ENCODE measurements at places on chromosomes 13 and 19. TPM values are rescaled to one million over a fixed set of nuclear protein-coding genes. Genes with fewer than 3 reads are reported as not detected.

STARD13 gene
- 24.4 TPM for total RNA-seq

ZNF497 gene
- total RNA-seq = 10.3 TPM

DNA sequence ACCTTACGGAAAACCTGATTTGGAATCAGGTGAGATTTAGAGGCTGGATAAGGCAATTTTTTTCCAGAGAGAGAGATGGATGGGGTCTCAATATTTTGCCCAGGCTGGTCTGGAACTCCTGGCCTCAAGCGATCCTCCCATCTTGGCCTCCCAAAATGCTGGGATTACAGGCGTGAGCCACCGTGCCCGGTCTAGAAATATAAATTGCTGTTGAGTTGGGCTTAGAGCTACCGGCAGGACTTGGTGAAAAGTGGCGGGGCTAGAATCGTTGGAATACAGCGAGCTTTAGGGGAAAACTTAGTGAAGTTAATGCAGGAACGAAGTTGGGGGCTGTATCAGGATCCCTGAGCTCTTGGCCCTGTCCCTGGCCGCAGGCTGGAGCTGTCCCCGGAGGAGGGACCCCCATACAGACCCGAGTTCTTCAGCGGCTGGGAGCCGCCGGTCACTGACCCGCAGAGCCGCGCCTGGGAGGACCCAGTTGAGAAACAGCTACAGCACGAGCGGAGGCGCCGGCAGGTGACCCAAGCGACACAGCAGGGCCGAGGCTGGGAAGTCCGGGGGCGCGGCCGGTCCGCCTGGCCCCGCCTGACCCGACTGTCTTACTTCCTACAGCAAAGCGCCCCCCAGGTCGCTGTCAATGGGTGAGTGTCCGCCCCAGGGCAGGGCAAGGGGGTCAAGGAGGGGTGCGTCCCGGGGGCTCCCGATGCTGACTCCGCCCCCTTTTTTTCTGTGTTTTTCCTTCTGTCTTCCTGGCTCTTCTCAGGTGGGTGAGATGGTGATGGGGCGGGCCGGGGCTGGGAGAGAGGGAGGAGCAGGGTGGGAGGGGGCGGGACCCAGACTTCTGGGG, 7.6 kb downstream of the EPS8L1 start:
- peaks cover 23% of the 10 kb centered on the region for H3K4me1 ChIP-seq
- H3K36me3 ChIP-seq = no peaks in the 10 kb centered on the region
- H3K4me3 ChIP-seq = no peak overlapping the region
- no peak for DNase-seq
- no peak overlapping the region for H3K27ac ChIP-seq

LGALS7 gene
- not detected for total RNA-seq

DNA sequence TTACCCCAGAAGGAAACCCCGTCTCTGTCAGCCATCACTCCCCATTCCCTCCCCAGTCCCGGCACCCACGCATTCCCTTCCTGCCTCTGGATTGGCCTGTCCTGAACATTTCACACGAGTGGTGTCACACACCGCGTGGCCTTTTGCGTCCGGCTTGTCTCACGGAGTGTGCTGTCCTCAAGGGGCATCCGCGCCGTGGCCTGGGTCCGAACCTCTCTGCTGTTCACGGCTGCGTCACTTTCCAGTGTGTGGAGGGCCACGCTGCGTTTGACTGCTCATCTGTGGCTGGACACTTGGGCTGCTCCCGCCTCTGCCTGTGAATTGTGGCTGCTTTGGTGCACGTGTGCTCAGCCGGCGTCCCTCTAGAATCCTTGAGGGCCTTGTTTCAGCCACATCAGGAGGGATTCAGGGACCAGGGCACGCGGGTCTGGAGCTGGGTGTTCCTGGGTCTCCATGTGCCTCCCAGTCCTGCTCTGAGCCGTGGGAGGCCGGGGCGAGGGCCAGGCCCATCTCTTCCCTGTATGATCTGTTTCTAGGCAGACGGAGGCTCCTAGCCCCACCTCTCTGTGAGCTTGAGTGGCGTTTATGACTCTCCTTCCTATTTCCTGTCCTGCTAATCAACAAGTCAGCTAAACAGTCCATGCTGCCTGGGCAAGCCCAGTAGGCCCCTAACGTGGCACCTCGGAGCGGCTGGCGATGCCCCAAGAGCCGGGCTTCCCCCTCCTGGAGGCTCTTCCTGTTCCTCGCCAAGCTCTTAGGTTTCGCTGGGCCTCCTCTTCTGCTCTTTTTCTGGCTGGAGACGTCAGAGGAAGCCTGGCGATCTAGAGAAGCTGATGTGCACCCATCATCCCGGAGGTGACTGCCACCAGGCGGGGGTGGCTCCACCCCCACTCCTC, 8.1 kb downstream of the STK11 start:
- no peak overlapping the region for H3K4me3 ChIP-seq
- peaks cover 72% of the 10 kb centered on the region for H3K4me1 ChIP-seq
- peak; percentile 79 for DNase-seq
- no peaks in the 10 kb centered on the region for H3K36me3 ChIP-seq

GRCh38 chr13:33953781-33954180, 135.8 kb downstream of the RFC3 start:
- no peaks in the 10 kb centered on the region for H3K36me3 ChIP-seq
- no peak for DNase-seq
- H3K4me3 ChIP-seq = no peak overlapping the region
- no peaks in the 10 kb centered on the region for H3K4me1 ChIP-seq
- H3K27ac ChIP-seq = no peak overlapping the region

DNA sequence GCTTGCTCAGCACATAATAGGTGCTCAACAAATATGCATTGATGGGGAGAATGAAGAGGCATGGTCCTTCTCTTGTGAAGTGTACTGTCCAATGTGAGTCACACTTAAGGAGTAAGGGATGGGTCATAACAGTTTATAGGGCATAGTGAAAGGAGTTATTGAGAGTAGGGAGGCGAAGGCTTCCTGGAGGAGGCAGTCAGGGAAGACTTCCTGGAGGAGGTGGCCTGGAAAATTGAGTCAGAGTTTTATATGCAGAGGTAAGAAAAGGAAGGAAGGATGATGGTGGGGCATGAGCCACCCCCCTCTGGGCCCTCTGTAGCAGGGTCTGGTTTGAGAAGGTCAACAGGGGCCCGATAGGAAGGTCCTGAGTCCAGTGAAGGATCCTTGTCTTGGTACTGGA, 57.0 kb upstream of the ZNF536 start:
- no peaks in the 10 kb centered on the region for H3K27me3 ChIP-seq
- no peaks in the 10 kb centered on the region for H3K36me3 ChIP-seq
- DNase-seq = no peak
- no peaks in the 10 kb centered on the region for H3K4me1 ChIP-seq

DNA sequence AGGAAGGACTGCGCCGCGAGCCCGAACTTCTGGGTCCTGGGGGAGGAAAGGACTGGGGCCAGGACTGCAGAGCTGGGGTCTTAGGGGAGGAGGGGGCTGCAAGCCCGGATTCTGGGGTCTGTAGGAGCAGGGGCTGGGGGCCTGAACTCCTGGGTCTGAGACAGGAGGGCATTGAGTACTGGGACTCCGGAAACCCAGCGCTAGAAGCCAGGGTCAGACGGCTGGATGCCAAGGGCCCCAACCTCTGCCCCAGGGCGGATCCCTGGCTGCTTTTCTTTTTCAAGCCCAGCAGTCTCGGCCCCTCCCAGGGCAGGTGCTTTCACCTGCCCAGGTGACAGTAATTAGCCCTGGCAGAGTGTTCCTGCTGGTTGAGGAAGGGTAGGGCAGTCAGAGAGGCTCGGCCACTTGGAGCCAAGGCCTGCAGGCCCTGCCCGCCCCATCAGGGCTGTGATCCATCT, 2.3 kb downstream of the MYH14 start:
- DNase-seq = no peak
- H3K4me3 ChIP-seq = no peak overlapping the region
- no peaks in the 10 kb centered on the region for H3K36me3 ChIP-seq
- H3K27me3 ChIP-seq = no peaks in the 10 kb centered on the region

GRCh38 chr19:14150770-14151661, 14.6 kb upstream of the ASF1B start:
- DNase-seq = no peak
- H3K4me3 ChIP-seq = no peak overlapping the region
- H3K36me3 ChIP-seq = no peaks in the 10 kb centered on the region
- no peaks in the 10 kb centered on the region for H3K27me3 ChIP-seq
- peaks cover 33% of the 10 kb centered on the region for H3K4me1 ChIP-seq
- H3K27ac ChIP-seq = no peak overlapping the region

DLEU7 gene
- 0.81 TPM for total RNA-seq

ANKLE1 gene
- 3.1 TPM for total RNA-seq

CFAP97D2 gene
- total RNA-seq = 2.3 TPM

DNA sequence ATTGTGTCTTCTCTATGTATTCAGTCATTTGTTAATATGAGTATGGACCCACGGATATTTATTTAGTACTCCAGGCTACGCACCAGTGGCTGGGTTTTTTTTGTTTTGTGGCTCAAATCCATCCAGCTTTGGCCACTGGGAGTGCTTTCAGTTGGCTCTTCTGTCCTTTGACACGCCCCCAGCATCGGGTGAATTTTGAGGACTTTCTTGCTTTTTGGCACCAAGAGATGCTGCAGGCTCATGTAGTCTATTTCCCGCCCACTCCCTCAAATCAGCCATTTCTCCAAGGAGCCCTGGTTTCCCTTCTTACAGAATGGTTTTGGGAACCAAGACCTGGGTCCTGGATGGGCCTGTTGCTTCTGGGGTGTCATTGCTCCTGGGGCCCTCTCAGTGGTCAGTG, 55.8 kb downstream of the SMARCA4 start:
- H3K27ac ChIP-seq = no peak overlapping the region
- no peaks in the 10 kb centered on the region for H3K27me3 ChIP-seq
- peaks cover 13% of the 10 kb centered on the region for H3K4me1 ChIP-seq

DNA sequence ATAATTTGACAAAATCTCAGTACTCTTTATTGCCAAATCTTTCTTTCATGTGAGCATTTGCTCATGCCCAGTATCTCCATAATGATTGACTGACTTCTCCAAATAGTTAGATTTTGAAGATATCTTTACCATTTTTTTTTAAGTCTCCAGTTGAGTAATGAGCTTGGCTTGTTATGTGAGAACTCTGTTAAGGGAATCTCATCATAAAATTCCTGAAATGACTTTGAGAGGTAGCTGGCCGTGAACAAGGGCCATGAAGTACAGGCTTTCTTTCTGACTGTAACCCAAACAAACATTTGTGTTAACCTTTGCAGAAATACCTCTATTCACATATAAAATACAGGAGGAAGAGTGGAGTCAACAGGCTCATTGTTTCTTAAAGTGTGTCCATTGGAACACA, 449.7 kb downstream of the IRS2 start:
- H3K36me3 ChIP-seq = no peaks in the 10 kb centered on the region
- no peaks in the 10 kb centered on the region for H3K27me3 ChIP-seq
- no peak overlapping the region for H3K27ac ChIP-seq
- H3K4me3 ChIP-seq = no peak overlapping the region
- no peaks in the 10 kb centered on the region for H3K4me1 ChIP-seq
